Stimulated activated memory B cell treated with anti-CD40 and anti-IgM and Interleukin-4, amounts not matched to agents 10 μg/mL and 1 μg/mL and 100 μg/mL, for 72 hours (primary cell): ENCODE measurements at places on chromosomes 12 and 14.

DNA sequence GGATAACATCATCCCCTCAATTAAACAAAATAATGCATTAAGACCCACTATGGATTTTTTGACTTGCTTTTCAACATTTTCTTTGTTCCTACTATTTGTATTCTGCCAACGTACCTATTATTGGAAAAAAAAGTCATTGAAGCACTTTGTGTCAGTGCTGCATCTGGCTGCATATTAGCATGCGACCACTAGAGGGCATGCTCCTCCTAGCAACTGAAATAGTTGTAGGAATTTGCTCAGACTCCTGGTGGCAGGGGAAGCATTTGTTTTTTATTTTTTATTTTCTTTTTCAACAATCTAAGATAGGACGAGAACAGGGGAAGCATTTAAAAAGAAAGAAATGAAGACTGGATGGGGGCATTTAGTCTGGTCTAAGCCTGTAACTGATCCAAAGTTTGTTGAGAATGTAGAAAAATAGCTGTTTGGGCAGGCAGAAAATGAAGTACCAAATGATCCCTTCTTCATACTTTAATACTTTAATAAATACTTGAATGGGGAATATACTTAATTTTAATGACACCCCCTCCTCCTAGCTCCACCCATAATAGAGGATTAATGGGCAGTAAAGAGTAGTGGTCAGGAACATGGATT is 14.5 kb upstream of the CLEC4A start:
- ATAC-seq, result peak; percentile 70

- no peak for ATAC-seq
Observed at GRCh38 chr14:81416981-81417380, 16.9 kb upstream of the STON2 start.

- no peak for ATAC-seq
Observed at GRCh38 chr12:99600388-99600787, 47.2 kb upstream of the GARIN6 start.

DNA sequence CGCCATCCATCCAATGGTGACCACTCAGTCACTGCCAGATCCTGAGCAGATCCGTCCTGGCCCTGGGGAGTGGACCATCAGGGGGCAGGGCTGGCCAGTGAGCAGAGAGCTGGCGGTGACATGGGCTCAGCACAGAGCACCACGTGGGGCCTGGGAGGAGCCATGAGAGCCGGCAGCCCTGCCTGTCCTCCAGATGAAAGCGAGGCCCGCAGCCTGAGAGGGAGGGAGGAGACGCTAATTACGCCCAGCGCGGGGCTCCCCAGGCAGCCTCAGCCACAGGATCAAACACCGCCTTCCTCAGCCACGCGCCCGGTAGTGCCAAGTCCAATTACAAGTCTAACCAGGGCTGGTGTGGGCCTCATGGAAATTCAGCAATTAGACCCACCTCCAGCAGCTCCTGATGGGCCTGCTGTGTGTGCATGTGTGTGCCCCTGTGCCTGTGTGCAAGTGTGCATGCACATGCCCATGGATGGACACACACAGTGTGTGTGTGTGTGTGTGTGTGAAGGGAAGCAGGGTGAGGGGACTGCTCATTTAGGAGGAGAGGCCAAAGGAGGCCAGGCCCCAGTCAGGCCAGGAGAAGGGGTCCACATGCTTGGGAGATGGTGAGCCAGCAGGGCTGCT is 68.0 kb downstream of the KIF26A start:
- ATAC-seq, result no peak

- ATAC-seq, result no peak
Observed at GRCh38 chr12:115873451-115874082, 403.9 kb downstream of the MED13L start.

GRCh38 chr12:11978726-11979384 is 91.9 kb upstream of the BCL2L14 start:
- no peak for ATAC-seq

GRCh38 chr12:65941388-65941787 is 117.1 kb downstream of the HMGA2 start:
- no peak for ATAC-seq

GRCh38 chr12:107525719-107526554 is 159.7 kb upstream of the PWP1 start:
- ATAC-seq, result no peak

DNA sequence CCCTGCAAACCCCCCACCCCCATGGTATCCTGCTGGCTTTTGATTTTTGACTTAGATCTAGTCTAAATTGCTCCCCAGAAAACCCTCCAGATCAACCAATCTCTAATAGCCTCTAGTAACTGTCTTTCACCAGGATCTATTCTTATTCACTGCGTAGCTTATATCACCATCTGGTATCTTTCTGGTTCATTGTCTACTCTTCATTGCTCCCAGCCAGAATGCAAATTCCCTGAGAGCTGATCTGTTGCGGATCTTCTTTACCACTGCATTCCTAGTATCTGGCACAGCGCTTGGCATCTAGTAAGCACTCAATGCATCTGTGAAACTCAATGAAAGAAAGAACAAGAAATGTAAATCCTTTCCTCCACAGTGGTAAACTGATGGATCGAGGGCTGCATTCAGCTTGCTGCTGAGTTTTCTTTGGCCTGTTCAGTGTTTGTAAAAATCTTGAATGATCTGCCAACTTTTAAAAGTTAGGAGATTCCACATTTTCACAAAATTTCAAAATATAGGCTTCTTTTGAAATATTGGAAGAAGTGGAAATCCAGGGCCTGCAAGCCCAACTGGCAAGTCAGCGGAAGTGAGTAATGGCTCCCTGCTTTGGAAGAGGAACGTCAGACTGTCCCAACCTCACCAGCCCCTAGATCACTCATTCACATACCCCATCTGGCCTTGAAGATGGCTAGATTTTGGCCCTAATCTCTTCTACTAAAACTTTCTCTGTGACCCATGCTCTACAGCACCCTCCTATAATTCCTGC is 274.2 kb downstream of the SSPN start:
- no peak for ATAC-seq

GRCh38 chr12:113072136-113072535 is 15.6 kb downstream of the DTX1 start:
- ATAC-seq, result no peak

DNA sequence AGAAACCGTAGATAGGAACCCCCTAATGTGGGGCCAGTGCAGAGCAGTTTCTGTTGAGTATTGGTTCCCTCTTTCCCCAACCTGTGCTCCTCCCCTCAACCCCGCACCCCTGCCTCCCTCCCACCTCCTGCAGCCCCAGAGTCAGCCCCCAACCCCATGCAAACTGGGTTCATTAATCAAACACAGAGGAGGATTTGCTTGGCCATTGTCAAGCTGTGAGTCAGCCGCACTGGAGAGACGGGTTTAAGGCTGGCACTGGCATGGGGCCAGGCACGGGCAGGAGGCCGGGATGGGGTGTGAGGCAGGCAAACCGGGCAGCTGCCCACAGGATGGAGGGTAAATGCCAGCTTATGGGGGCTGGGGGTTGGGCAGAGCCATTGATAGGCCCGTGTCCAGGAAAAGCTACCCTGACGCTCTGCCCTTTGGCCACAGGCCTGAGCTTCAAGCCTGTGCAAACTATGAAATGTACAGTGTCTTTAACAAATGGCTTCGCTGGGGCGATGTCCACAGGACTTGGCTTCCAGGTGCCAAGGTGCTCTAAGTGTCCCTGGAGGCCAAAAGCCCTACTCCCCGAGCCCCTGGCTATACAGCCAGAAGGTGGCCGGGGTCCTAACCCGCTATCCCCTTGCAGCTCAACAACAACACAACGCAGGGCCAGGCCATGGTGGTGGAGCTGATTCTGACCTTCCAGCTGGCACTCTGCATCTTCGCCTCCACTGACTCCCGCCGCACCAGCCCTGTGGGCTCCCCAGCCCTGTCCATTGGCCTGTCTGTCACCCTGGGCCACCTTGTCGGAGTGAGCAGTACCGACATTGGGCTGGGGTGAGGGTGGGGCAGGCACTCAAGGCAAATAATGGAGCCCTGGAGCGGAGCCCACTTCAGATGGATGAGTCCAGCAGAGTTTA is 1.4 kb downstream of the AQP5 start:
- ATAC-seq, result no peak

- ATAC-seq, result no peak
Observed at GRCh38 chr12:1517734-1518525, 76.5 kb downstream of the FBXL14 start.

- ATAC-seq, result no peak
Observed at GRCh38 chr12:128784030-128784760, 39.6 kb downstream of the SLC15A4 start.

GRCh38 chr12:78164154-78164553 is 333.5 kb downstream of the NAV3 start:
- ATAC-seq, result no peak

DNA sequence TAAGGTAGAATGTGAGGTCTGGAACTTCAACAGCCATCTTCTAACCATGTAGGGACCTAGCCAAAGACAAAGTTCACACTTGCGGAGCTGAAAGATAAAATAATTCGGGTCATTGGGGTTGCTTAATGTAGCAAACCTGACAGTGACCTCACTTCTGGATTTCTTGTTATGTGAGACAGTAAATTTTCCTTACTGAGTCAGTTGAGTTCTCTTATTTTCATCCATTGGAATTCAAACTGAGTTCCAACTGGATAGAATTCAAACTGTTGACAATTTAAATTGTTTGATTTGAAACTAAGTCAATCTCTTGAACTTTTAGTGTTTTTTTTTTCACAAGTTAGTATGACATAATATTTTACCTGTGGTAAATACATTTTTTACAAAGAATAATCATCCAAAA is 406.5 kb downstream of the ADAMTS20 start:
- ATAC-seq, result no peak

DNA sequence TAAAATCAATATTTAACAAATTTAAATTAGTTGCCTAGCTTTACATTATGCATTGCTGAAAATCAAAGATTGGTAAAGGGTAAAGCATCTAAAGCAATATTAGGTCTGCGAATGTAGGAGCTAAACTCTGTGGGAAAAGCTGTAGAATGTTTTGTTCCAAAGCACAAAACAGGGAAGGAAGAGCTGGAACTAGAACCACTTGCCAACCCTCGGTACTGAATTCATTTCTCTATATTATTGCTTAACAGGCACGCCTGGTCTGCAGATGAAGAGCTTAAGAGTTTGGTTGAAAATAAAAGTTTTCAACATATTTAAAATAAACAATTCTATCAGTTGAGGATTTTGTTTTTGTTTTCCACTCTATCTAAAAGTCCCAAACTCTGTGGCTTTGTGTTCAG is 1252.8 kb upstream of the SEL1L start:
- no peak for ATAC-seq

DNA sequence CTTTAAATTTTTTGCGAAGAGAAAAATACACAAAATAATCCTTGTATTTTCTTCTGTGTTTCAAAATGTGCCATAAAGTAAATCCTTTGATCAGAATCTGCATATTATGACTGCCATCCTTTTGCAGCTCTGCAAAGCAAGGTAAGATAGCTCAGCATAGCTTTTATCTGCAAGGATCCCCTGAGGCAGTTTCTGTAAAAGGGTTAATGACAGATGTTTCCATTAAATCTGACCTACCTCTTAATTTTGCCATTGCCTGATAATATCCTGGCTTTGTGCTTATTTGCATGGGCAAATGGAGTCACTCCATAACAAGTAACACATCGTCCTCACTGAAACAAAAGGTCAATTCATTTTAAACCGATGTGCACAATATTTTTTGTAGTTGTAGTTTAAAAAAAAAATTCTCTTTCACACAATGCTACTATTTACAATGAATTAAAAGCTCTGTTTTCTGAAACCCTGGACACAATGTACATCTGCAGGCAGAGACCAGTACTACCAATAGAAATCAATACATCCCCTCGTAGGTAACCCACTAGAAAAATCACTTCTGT is 108.5 kb upstream of the SOX5 start:
- ATAC-seq, result no peak

GRCh38 chr12:26080911-26081310 is 43.9 kb downstream of the BHLHE41 start:
- no peak for ATAC-seq

DNA sequence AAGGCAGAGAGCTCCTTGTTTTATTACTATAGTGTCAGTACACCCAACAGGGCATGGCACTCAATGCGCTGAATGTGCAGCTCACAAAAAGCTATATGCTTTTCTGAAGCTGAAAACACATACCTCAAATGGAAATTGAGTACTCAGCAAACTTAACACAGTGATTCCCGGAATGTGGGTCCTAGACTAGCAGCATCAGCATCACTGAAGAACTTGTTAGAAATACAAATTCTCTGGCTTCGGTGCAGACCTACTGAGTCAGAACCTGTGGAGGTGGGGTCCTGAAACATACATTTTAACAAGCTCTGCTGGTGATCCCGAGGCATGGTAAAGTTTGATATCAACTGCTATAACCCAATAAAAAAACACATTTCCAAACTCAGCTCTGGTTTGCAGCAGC is 14.9 kb downstream of the RERG start:
- ATAC-seq, result no peak

DNA sequence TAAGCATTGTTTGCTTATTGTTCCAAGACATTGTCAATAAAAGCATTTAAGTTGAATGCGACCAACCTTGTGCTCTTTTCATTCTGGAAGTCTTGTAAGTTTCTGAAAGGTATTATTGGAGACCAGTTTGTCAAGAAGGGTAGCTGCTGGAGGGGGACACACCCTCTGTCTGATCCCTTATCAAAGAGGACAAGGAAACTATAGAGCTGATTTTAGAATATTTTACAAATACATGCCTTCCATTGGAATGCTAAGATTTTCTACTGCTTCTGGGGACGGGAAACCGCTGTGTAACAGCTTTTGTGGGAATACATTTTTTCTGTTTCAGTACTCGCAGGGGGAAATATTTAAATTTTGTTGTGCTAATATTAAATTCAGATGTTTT is 3.5 kb downstream of the FOS start:
- no peak for ATAC-seq

DNA sequence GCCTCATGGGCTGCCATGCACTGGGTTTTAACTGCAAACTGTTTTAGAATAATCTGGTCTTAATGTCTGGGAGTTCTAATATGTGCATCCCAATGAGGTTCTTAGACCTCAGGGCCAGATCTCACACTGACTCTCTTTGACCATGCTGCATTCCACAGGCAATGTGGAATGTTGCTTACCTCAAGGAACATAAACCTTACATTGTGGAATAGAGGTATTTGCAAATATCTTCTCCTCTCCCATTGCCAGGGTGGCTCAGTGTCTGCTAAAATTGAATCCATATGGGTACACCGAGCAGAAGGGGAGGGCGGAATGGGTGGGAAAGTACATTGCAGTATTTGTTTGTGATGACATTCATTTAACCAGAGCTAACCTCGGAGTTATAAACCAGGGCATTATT is 78.6 kb downstream of the CHST11 start:
- ATAC-seq, result no peak

DNA sequence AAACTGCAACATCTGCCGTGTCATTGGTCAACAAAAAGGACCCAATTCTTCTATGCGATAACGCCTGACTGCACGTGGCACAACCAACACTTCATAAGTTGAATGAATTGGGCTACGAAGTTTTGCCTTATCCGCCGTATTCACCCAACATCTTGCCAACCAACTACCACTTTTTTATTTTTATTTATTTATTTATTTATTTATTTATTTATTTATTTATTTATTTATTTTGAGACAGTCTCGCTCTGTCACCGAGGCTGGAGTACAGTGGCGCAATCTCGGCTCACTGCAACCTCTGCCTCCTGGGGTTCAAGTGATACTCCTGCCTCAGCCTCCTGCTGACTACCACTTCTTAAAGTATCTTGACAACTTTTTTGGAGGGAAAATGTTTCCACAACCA is 127.4 kb downstream of the RASSF9 start:
- ATAC-seq, result no peak

- ATAC-seq, result no peak
Observed at GRCh38 chr14:83172363-83172762, 1638.7 kb upstream of the SEL1L start.
